ENCODE measurements at places on chromosomes 12 and 14.

GRCh38 chr14:58746701-58747100 is 108.9 kb downstream of the DACT1 start:
- DNase-seq = no peak

DNA sequence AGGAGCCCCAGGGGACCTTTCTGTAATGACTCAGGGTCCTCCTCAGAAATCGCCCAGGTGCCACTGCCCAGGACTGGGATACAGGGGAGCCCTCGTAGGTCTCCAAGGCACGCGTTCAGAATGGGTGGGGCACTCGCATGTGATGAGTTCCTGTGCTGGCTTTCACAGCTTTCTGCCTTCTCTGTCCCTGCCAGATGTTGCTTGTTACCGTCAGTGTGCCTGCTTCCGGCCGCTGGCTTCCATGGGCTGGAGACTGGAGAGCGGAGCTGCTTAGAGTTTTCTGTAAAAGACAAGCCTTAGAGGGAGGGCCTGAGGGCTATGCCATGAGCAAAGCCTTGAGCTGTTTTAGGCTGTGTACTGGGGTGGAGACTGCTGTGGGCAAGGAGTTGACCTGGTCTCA is 75.0 kb upstream of the SLC24A4 start:
- no peak for DNase-seq

GRCh38 chr12:38904537-38905479 is 583 bp downstream of the CPNE8 start:
- DNase-seq = peak; percentile 6

- no peak for DNase-seq
Observed at GRCh38 chr12:7395950-7396349, 48.0 kb downstream of the CD163L1 start.

GRCh38 chr14:91339671-91340369 is 77.8 kb downstream of the CCDC88C start:
- no peak for DNase-seq

- DNase-seq = no peak
Observed at GRCh38 chr14:23561873-23562821, 5.4 kb downstream of the AP1G2 start.

DNA sequence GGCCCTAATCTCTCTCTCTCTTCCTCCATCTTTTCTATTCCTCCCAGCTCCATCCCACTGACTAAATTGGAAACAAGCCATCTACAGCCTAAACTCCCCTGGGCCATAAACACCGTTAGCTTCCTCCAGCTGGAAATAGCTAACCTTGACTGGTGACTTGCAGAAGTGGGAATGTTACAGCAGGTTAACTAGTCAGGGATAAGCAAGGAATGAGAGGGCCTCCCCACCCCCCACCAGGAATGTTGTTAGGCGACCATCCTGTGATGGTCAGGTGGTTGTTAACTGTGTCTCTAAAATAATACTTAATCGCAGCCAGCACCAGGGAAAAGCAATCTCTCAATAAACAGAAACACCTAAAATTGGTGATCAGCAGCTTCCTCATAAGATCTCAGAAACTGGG is 40.8 kb downstream of the MIS18BP1 start:
- no peak for DNase-seq

GRCh38 chr12:12735301-12735700 is 18.1 kb downstream of the CDKN1B start:
- DNase-seq = no peak

DNA sequence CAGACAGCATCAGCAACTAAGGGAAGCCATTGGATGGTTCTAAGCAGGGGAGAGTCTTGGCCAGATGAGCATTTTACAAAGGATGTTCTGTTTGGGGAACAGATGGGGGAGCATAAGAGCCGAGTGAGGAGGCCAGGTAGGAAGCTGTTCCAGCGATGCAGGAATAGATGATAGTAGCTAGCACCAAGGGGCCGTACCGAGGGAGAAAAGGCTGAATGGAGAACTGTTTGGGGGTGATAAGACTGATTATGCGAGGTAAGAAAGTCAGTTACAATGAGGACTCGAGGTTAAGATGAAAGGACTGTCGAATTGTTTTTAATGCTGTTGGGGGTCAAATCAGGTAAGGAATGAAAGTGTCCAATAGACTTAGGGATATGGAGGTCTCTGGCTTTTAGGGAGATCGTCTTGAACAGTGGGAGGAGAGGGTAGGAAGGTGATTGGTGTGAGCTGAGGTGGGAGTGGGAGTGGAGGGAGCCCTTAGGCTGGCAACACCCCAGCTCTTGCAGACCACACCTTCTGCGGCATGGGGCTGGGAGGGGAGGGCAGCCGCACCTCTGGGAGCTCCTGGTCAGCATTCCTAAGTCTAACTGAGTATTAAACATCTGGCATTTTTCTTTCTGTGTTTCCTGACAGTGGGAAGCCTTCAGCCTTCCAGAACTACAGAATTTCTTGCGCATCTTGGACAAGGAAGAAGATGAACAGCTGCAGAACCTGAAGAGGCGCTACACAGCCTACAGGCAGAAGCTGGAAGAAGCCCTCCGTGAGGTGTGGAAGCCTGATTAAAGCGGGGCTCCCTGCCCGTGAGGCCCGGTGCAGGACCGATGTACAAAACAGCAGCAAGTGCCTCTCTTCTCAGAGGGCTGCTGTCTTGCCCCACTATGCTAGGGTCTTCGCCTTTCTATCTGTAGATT is 64.8 kb downstream of the GNS start:
- no peak for DNase-seq

- DNase-seq = no peak
Observed at GRCh38 chr14:99055816-99056215, 216.2 kb downstream of the BCL11B start.

DNA sequence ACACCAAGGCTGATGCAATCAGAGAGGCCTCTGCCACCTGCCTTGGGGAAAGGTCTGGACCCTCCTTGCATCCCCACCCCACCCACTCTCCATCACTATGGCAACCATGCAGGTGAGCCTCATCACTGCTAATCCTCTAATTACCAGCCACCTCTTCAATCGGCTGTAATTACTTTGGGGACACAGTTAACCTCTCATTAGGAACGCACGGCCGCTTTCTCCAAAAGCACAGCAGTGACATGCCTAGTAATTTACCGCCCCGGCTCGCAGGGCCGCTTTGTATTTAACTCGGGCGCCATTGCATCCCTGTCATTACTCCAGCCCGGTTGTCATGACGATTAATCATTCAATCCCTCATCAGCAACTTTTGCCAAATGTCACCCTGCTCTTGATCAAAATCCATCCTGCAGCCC is 36.3 kb upstream of the FAM222A start:
- DNase-seq = no peak

DNA sequence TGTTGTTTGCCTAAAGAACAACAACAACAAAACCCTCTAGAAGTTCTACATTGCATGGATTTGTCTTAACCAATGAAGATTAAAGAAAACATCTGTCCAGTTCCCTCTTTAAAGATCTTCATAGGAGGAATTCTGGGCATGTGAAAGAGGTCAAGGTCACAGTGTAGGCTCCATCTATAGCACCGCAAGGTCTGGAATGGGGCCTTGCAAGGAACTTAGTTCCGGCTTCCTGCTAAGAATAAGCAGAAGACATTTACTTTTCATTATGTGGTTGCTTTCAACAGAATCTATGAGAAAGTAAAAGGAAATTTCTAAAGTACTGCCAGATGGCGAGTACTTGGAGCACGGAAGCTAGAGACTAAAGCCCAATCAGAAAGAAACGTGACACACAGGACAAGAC is 57.2 kb upstream of the GNPNAT1 start:
- no peak for DNase-seq

GRCh38 chr12:33587784-33588712 is 148.4 kb upstream of the SYT10 start:
- DNase-seq = no peak

- DNase-seq = no peak
Observed at GRCh38 chr14:64465831-64466554, 694 bp downstream of the AKAP5 start.
